Dermis blood vessel endothelial cell (primary cell): ENCODE measurements at places on chromosomes 3 and 15.

- DNase-seq = no peak
Measured at GRCh38 chr3:144148356-144148755, 176.7 kb downstream of the DIPK2A start.

DNA sequence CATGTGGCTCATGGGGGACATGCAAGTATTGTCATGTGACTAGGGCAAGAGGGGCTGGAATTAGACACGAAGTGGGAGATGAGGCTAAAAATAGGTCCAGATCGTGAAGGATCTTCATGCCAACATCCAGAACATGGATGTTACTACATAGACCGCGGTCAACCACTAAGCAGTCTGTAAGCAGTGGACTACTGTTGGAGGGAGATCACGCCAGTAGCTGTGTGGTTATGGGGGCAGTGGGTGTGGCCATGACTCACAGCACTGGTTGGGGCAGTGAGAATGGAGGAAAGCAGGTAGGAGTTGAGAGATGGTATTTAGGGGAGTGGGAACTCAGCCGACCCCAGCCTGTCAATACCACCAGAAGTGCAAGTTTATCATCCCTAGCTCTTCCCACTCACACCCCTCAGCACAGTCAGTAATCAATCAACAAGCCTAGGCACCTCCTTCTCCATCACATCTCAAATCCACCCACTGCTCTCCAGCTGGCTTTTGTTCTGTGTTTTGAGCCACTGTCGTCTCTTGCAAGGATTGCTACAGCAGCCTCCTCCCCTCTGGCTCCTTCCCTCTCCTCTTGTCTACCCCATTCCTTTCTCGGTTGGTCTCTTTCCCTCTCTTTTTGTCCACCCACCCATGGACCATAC is 107.2 kb upstream of the ABHD17C start:
- no peak for DNase-seq

GRCh38 chr15:67329984-67330733 is 75.6 kb downstream of the IQCH start:
- DNase-seq = no peak

DNA sequence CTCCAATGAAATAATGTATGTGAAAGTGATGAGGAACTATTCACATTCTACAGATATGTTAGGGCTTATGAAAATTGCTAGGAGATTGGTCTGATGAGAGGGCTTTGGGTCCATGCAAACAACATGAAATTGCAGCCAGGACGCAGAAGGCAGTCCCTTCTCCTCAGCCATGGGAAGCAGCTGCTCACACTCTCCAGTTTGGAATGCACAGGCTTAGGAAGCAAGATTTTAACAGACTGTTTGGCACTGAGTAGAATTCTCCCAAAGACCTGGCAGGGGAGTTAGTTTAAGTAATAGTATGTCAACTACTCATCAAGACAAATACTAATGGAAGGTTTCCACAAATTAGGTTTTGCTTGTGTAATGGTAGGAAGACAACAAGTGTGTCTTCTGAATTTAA is 500.7 kb upstream of the ARRDC4 start:
- DNase-seq = no peak

DNA sequence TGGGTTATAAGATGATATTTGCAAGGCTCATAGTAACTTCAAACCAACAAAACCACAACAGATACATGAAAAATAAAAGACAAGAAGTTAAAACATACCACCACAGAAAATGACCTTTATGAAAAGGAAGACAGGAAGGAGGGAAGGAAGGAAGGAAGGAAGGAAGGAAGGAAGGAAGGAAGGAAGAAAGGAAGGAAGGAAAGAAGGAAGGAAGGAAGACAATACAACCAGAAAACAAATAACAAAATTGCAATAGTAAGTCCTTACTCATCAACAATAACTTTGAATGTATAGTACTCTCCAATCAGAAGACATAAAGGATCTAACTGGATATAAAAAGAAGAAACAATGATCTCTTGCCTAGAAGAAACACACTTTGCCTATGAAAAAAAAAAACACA is 287.4 kb upstream of the DCBLD2 start:
- no peak for DNase-seq

GRCh38 chr3:61776390-61776789 is 215.0 kb downstream of the PTPRG start:
- DNase-seq = no peak
